Activated gamma-delta T cell (primary cell): ENCODE measurements at places on chromosomes 13 and 19.

GRCh38 chr13:85562282-85562681 lies 236.9 kb downstream of the SLITRK6 start:
- DNase-seq = no peak

- DNase-seq = no peak
These were observed 31.3 kb downstream of the TEX26 start for GRCh38 chr13:30963791-30964190.

DNA sequence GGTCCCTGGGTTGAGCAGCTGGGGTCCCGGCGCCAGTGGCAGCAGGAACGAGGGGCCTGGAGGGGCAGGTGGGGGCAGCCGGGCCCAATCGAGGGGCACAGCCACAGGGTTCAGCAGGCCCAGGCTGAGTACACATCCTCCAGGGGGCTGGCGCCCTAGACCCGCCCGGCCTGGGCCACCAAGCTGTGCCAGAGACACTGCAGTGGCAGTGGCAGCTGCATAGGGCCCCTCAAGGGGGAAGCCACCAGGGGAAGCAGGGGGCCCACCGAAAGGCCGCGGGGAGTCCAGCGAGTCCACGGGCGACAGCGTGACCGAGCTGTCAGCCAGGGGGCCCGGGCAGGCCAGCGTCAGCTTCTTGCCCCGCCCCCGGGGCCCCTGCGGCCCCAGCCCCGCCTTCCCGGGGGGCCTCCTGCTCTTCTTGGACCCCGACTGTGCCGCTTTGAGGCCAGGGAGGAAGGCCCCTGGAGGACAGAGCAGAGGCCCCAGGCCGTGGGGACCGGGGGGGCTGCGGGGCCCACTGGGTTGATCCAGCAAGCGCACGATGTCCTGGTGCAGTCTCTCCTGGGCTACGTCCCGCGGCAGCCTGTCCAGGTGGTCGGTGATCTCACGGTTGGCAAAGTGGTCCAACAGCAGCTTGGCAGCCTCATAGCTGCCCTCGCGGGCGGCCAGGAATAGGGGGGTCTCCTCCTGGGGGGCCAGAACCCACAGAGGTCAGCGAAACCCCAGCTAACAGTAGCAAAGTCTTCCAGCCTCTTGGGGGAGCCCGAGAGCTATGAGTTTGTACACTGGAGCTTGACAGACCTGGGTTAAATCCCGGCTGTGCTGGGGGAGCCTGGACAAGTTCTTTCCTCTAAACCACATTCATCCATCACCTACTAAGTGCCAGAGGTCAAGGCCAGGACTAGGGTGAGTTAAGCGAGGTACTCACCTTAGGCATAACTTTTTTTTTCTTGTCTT lies 39.5 kb downstream of the NOTCH3 start:
- no peak for DNase-seq

DNA sequence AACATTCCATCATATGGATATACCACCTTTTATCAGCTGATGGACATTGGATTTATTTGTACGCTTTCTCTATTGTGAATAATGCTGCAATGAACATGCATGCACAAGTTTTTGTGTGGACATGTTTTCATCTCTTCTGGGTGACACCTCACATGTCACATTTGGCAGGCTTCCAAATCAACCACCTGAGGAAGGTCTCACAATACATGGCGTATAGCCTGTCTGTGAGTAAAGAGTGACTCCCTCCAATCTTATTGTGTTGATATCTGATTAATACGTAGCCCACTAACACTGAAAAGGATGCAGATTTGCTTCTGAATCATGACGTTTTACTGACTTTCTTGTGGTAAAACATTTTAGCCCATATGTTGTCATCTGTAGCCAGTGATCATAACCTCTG lies 61.1 kb downstream of the SLC15A1 start:
- DNase-seq = no peak
